OCI-LY7 (cell line): ENCODE measurements at places on chromosomes 11 and 22.
A peak's percentile ranks its signal among the peaks of the same experiment; 100 is the strongest.

DNA sequence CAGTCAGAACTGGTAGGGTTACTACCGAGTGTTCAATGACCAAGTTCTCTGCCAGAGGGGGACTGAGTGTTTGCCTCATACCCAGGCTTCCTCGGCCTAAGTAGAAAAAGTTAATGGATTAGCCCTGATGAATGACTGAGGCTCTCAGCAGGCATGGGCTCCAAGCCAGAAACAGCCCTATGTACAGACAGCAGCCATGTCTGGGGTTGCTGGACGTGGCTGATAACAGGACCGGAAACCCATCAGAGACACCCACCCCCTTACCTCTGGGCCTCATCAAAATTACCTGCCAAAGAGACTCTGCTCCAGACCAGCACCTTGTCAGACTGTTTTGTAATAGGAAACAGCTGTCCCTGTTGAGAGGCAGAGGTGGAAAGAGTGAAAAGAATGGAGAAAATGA lies 351.4 kb downstream of the ETS1 start:
- no peak for DNase-seq

DNA sequence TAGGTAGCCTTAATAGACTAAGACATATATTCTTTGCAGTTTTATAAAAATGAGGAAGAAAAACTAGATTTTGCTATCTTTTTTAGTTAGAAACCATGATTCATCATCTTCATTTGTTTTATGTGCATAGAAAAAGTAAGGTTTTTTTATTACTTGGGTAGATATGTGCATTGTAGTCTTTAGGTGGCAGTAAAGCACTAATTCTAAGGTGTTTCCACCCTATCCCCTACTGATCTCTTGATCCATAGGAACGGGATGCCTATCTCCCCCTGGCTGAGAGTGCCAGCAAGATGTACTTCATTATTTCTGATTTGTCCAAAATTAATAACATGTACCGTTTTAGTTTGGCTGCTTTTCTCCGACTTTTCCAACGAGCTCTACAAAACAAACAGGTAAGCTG lies 148.1 kb downstream of the DYNC2H1 start:
- no peak for DNase-seq

DNA sequence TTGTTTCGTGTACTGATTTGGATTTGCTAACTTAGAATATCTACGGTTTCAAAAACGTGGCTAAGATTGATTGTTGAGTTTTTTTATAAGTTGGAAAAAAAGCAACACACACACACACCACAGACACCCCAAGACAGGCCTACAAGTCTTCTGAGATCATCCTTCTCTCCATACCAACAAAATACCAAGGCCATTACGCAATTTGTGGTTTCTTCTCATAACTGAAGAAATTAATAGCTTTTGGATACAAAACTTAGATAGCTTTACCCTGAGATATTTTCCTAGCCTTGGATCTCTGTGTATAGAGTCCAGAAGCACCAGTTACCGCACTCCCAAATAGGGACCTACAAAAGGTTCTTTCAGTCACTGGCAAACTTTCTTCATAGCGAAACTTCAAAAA lies 113.6 kb downstream of the SIK3 start:
- no peak for DNase-seq

- DNase-seq = no peak
Observed at GRCh38 chr11:64472593-64473455, 113.9 kb downstream of the RPS6KA4 start.

- DNase-seq = no peak
Observed at GRCh38 chr11:73466643-73467042, 90.4 kb downstream of the RELT start.

DNA sequence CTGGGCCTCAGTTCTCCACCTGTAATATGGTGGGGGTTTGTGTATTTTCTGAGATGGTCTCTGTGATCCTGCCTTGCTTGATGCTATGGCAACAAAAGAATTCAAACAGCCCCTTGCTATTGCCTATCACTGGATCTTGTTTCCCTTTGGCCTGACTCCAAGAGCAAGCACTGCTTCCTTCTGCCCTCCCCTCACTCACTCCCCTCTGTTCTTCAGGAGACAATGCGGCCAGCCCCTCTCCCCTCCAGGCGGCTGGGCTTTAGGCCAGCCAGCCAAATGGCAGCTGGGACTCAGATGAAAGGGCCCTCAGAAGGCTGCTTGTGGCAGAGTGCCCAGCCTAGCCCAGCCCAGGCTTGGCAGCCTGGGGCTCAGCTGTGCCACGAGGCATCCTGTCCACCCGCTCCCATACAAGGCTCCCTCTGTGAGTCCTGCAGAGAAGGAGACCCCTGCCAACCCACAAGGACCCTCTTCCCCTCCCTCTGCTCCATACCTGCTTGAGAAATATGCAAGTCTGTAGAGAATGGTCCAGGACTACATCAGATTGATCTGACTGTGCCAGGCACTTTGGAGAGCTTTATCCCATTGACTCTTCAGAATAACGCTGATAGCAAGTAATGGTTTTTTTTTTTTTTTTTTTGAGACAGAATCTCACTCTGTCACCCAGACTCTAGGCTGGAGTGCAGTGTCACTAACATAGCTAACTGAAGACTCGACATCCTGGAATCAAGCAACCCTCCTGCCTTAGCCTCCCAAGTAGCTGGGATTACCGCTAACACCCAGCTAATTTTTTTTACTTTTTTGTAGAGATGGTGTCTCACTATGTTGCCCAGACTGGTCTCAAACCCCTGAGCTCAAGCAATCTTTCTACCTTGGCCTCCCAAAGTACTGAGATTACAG lies 7.6 kb upstream of the KCTD14 start:
- DNase-seq = no peak

DNA sequence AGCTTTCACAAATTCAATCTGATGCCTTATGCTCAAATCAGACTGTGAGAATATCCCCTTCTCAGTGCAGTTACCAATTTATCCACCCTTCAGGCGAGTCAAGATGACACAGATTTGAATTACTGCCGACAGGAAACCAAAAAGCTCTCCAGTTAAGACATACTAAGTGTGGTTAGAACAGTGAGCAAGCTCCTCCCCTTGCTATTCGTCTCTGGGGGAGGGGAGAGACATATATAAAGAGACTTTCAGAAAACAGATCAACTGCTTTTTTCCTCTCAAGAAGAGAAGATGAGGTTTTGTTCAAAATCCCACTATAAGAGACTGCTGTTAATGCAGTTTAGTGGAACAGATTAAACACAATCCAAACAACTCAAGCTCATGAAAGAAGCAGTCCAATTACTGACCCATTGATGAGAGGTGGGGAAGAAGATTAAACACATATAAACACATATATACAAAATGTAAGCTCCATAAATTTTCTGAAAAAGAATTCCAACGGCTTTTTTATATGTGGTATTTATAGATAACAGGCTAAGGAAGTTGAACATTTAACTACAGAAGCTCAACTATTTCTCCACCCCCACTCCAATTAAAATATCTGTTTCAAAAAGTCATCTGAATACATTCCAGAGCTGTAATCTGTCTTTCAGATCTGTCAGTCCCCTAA lies 102.7 kb downstream of the MRTFA start:
- DNase-seq = peak; percentile 89

- DNase-seq = no peak
Observed at GRCh38 chr11:119332111-119332765, 2.1 kb upstream of the RNF26 start.

DNA sequence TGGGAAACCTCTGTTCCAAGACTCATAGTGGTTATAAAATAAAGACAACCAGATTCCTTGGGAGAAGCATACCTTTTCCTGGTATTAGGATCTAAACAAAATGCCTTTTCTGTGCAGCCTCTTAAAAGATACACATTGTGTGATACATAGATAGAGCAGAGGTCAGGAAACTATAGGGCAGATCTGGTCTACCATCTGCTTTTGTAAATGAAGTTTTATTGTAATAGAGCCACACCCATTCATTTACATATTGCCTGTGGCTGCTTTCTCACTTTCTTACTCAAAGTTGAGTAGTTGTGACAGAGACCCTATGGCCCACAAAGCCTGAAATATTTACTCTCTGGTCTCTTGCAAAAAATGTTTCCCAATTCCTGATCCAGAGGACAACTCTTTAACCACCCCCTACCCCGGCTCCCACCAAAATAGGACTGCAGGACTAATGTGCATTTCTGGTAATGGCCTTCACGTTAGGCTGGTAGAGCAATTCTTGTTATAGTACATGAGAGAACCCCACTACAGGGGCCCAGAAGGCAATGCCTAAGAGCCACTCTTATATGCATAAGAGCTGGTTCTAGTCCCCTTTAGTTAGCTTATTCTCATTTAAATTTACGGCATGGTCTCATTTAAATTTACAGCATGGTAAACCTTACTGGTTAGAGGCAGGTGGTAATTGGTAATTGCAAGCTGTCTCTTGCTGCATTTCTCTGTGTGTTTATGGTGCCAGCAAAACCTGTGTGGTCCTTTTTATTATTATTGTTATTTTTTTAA lies 76.8 kb upstream of the YWHAH start:
- no peak for DNase-seq

- no peak for DNase-seq
Observed at GRCh38 chr11:2094354-2095197, 44.6 kb downstream of the IGF2 start.

DNA sequence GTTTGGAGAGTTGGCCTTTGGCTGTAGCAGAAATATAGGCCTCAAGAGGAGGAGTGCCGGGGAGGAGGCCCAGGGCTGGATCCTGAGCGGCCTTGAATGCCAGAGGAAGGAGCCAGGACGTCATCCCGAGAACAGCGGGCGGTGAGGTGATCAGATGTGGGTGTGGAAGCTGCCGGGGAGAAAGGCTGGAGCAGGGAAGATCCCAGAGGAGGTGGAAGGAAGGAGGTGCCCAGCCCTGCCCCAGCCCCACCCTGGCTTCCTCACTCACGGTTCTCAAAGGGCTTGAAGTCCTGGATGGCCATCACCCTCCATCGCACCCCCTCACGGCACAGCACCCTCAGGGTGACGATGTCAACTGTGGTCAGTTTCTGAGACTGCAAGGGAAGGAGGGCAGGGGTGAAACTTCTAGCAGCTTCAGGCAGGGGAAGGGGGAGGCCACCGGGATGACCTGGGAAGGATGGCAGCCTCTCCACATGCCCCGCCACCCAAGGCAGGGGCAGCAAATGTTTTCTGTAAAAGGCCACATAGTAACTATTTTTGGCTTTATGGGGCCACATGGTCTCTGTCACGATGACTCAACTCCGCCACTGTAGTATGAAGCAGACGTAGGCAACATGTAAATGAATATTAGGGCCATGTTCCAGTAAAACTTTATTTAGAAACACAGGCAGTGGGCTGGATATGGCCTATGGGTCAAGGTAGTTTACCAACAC lies 10.7 kb downstream of the IL2RB start:
- DNase-seq = no peak

DNA sequence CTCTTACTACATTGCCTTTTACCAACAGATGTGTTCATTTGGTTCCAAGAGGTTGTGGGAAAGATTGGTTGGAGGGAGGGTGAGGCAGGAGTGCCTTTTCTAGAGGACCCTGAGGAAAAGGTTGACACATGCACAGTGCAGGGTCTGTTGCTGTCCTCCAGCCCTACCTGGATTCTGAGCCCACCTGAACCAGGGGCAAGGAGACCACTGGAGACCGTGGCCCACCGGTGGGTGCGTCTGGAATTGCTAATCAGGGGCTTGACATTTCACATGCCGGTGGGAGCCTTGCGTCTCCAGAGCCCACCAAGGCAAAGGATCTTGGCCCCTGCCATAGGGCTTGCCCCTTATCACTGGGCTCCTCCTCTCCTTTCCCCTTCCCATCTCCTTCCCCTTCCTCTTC lies 80.4 kb upstream of the ZBED5 start:
- DNase-seq = no peak

DNA sequence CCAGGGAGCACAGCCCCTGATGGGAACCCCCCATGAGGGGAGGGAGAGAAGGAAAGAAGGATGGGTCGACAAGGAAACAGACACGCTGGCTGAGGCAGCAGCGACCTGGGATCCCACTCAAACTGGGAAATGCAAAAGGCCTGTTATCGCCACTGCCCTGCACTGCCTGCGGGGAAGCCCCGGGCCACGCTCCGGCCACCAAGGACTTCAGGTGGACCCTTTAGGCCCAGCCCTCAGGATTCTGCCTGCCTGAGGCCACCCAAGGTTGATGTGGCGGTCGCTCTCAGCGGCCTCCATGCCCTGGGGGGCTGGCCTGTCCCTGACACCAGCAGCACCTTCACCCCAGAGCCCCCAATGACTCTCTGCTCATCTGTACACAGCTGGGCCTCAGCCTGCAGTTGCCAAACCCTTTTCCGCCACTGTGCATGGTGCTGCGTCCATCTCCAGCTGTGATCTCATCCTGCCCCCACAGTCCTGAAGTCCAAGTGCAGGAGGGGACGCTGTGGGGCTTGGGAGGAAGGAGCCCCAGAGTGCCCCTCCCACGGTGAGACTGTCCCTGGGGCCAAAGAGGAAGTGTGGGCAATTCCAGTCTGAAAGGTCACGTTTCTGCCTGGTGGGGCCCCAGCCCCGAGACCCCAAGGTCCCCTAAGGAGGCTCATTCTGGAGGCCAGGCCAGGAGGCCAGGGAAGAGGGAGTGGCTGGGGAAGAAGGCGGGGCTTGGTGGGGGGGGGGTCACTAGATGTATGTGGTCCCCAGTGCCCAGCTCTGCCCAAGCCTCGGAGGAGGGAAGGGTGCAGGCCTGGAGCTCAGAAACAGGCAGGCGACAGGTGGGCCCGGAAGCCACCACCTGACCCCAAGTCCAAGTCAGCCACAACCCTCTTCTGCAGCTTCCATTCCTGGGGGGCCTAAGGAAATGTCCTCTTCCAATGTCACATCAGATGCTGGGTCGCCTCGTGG lies 31.6 kb downstream of the OSBPL5 start:
- no peak for DNase-seq

DNA sequence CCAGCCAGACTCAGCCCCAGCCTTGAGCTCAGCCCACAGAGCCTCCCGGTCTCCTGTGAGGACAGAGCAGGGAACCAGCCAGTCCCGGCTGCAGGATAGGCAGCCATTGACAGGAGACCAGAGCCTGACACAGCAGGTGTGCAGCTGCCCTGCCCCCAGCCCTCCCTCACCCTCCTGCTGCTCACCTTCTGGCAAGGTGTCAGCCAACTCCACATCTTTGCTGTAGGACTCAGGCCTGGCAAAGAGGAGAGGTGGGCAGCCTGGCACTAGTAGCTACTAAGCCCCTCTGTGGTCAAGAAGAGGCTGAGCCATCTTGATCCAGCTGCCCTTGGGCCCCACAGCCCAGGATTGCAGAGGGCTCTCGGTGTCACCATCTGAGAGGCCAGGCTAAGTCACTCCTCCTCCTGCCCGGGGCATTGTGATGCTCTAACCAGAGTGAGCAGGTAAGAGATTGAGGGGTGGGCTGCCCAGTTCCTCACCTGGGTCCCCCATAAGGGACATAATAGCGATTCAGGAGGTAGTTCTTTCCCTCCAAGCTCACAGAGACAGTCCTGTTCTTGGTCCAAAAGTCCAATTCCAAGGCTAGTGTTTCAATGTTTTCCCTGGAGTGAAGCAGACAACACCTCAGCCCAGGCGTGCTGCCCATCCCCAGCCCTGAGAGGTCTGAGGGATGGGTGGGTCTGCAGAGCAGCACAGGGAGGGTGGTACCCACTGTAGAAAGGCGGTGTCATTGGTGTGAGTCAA lies 18.6 kb downstream of the TREH start:
- DNase-seq = no peak

DNA sequence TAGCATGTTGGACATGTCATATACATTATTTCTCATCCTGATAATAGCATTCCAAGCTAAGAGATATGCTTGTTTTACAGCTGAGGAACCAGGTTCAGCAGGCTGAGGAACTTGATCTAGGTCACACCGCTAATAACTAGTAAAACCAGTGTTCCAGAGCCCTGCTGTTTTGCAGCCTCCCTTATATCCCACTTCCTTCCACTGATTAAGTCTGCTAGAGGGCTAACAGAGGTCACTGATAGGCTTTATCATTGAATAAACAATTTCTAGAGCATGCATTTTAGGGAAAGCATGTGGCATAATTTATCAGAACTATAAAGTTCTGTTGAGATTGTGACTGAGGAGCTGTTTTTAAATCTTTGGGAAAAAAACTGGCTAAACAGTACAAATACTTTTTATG lies 54.0 kb downstream of the UVRAG start:
- no peak for DNase-seq
